Posterior vena cava (tissue), 2 donors: ENCODE measurements at places on chromosomes 4 and X. TPM values are rescaled to one million over a fixed set of nuclear protein-coding genes. Genes with fewer than 3 reads are reported as not detected.

Gene DOCK11
- total RNA-seq: 43.2 TPM

- no peak for DNase-seq
Observed at GRCh38 chrX:112678831-112679230, 907 bp downstream of the LHFPL1 start.

GRCh38 chrX:17860179-17860780 is 818 bp downstream of the RAI2 start:
- no peak for DNase-seq

DNA sequence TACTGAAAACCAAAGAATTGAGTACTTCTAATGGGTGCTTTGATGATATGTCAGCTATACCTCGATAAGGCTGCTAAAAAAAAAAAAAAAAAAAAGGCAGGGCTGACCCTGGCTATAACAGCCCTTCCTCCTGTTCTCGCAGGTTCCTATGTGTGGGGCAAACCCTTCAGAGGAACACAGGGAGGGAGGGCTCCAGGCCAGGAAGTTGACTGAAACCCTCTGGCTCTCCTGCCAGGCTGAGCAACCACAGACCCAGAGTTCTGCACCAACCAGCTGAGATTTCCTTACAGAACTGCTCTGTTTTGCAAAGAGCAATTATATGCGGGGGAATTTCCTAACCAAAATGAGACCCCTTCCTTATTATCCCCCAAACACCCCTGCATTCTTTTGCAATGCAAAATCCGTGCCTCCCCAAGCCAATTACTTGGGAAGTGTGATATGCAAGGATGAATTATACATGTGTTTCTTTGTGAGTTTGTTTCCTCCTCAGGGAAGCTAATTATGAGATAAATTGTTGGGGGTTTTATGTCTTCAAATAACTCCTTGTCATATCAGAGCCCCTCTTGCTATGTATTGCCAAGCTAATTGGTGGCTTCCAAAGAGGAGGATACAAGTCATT is 45.6 kb downstream of the PDHA1 start:
- no peak for DNase-seq

GRCh38 chr4:121379276-121379675 is 1.5 kb downstream of the QRFPR start:
- DNase-seq: no peak

DNA sequence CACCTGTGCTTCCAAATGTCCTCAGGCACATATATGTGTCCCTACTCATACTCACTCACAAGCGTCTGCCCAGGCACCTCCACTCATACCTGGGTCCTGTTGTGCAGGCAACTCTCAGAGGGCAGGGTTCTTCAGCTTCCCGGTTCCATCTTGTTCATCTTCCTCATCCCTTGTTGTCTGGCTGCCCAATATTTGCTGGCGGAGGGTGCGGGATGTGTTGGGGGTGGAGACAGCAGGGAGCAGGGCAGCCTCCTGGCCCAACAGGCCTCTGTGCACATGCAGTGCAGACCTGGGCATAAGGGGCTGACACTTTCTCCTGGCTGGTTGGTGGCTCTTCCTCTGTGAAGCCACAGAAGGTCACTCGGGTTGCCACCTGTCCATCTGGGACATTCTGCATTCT is 32.1 kb downstream of the NBDY start:
- DNase-seq: no peak

GRCh38 chr4:41178372-41179370 is 35.7 kb downstream of the APBB2 start:
- DNase-seq: no peak
